ENCODE measurements at places on chromosomes 5 and 9.

DNA sequence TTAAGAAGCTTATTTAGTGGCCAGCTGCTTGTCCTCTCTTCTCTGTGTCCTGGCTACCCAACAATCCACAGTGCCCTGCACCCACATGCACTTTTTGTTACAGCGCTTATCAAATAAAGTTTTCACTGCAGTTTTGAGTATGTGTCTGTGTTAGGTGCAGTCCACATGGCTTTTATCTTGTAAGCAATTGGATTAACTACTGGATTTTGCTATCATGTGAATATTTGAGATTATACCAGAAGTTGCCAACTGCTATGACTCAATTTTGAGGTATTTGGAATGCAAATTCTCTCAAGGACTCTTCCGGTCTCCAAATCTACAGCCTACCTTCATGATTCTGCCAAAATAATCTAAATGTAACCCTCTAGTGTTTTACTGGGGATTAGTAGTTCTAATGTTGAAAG, 690.2 kb downstream of the NR2F1-AS1 start:
- no peak for DNase-seq

DNA sequence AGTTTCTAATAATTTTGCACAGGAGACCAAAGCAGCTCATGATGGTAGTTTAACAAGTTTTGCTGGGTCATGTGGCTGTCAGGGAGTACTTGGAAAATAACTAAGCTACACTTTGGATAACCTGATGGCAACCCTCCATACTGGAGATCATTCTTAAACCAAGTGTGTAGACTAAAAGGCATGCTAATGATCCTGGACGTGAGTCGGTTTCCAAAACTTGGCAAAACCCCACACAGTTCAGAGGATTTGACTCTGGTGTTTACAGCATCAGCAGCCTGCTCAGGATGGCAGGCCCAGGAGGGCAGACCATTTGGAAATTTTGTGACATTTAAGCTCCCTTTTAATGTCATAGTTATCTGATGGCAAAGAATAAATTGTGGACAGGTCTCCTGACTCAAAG, 196.5 kb upstream of the EFNA5 start:
- DNase-seq: no peak

GRCh38 chr5:107331312-107331711, 339.4 kb downstream of the EFNA5 start:
- no peak for DNase-seq

- DNase-seq: no peak
Observed at GRCh38 chr5:25850581-25850980, 1187.8 kb downstream of the CDH9 start.

DNA sequence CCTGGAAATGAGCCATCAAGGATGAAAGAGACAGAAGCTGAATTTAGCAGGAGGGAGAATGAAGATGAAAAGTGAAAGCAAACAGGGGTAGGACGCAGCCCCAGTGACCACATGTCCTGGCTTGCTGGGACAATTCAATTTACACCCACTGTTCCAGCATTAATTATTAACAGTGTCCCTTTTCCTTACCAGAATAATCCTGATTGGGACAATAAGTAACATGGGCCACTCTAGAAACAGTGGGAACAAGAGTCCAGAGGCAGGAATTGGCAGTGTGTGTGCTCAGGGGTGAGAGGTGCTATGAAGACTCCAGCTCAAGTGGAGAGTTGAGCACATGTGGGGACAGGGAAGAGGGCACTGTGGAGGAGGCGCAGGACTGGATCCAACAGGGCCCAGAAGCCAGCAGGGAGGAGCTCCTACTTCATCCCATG, 147.1 kb downstream of the C5orf15 start:
- no peak for DNase-seq

DNA sequence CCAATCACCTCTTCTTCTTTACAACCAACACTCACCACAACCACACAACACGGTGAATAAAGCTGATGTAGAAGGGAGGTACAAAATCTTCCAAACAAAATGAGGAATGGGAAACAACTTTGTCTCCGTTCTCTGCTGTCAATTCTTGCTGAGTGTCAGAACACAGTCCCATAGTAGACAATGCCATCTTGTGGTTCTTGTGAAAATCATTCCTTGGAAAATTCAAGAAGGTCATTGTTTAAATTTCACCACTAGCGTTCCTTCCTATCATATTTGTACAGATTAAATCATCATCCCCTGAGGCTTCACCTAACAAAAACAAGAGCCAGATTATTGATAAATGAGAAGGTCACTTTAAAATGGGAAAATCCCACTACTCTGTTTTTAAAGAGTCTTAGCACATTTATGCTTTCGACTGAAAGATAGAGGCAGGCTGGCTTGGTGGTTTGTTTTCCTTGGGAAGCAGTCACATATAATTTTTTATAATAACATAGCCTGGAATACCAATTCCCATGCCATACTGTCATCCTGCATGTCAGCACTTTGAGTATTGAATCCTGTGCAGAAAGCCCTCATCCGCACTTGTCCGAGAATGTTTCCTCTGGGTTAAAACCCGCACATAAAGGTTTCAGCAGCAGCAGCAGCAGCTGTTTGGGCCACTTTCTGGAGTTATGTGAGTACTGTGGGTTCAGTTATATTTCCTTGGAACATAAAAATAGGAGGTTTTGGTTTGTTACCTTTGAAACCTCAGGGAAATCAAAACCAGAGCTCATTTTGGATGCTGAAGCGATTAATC, 395.0 kb upstream of the SMARCA2 start:
- DNase-seq: no peak

- DNase-seq: peak; percentile 58
Observed at GRCh38 chr5:108655750-108656450, 91.8 kb upstream of the FER start.

DNA sequence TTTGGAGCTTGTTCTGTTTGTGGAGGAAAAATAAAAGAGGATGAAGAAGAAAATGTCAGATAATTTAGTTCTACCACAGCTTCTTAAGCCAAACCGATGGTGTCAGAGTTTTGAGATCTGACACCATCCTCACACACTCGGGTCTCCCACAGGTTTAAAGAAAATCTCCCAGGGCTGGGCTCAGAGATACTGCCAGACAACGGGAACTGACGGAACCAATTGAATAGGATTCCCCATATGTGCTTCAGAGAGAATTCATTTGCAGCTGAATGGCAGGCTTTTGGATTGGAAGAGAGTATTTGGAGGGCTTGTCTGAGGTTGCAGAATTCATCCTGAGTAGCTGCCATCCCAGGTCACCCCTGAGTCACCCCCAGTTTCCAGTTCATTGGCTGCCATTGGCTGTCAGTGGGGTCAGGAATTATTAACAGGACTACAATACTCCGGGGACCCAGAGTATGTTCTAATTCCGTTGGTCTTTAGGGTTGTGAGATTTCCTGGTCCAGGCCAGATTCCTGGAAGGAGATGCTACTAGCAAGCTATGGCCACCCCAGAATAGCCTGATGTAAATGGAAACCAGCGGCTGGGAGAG, 131.3 kb downstream of the PDZD2 start:
- no peak for DNase-seq

GRCh38 chr5:177142098-177142611, 8.6 kb downstream of the NSD1 start:
- DNase-seq: no peak

GRCh38 chr9:98147582-98147981, 28.6 kb upstream of the TRIM14 start:
- no peak for DNase-seq

GRCh38 chr5:159133041-159133741, 33.5 kb upstream of the EBF1 start:
- peak; percentile 78 for DNase-seq

- no peak for DNase-seq
Observed at GRCh38 chr9:97479496-97480159, 21.8 kb upstream of the TMOD1 start.

DNA sequence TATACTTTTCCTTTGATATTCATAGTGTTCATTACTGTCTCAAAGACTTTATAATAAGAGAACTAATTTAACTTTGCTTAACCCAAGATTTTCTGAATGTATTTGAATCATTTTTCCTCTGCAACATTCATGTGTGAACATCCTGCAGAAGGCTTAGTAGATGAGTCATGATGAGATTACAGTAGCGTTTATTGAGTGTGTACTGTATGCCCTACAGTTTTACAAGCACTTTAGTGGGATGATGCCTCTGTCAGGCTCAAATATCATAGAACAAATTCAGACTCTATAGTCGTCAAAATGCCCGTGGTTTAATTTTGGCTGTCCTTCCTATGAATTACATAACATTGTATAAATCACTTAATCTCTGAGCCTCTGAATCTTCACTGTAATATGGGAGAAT, 41.2 kb downstream of the FYB1 start:
- peak; percentile 98 for DNase-seq

DNA sequence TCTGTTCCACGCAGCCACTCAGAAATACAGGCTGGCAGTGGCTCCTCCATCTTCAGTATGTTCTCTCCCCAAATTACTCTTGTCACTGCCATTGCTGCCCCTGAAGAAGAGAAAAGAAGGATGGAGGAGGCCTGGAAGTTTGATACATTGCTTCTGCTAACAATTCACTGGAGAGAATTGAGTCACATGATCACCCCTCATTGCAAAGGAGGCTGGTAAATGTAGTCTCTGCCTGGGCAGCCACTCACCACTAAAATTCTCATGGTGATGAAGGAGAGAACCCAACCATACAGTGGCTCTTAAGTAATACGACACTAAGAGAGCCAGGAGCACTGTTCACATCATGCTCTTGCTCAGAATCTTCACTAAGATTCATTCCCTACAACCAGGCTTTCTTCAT, 112.0 kb downstream of the DOCK8 start:
- DNase-seq: no peak

DNA sequence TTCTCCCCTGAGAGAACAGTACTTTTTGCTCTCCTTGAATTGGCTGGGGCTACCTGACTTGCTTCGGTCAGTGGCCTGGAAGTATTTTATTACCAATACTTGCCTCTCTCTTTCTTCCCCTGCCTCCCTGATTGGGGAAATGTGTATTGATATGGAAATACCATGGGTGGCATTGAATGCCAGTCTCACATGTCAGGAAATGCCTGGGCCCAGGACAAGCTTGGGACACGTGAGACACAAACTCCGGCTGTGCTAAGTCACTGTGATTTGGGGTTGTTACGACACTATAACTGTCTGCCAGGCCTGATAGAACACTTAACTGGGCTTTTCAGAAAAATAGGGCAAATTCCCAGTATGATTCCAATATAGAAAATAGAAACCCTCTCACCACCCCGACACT, 238.3 kb downstream of the GADD45G start:
- DNase-seq: no peak

GRCh38 chr5:171432583-171433351, 13.3 kb downstream of the FGF18 start:
- no peak for DNase-seq

GRCh38 chr5:102036927-102037326, 259.2 kb downstream of the SLCO4C1 start:
- DNase-seq: no peak

DNA sequence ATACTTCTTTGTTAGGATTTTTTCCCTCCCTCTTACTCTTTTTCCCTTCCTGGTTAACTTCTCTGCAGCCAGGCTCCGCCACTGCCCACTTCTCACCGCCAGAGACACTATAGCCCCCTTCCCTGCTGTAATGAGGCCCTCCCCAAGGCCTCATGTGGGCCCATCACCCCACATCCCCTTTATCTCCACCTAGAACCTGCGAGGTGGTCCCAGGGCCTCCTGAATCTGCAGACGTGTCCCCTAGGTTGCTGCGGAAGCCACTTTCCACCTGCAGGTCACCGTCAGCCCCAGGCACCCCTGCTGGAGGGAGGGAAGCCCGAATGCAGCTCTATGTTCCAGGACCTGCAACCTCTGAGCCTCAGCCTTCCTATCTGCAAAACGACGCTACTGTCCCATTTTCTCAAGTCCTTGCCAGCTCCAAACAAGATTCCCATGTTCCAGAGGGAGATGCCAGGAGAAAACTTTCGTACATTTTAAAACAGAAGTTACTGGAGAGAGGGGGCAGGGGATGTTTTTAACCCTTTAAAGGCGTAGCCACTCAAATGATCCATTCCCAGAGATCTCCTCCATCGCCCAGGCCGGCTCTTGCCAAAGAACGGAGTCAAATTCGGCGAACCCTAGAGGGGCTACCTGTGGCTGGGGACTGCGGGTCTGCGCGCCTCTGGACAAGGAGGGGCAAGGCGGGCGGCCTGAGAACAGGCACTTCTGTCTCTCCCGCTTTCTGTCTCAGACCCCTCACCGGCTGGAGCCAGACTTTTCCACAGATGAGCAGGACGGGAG, 929 bp downstream of the SH3PXD2B start:
- no peak for DNase-seq

GRCh38 chr5:132011622-132012343, at the start of gene ACSL6:
ACSL6 (minus strand) TSS chr5:132011658; CDS start chr5:132011553, 105 bp downstream.
- no peak for DNase-seq

- no peak for DNase-seq
Observed at GRCh38 chr9:19431361-19432171, 22.8 kb downstream of the ACER2 start.

DNA sequence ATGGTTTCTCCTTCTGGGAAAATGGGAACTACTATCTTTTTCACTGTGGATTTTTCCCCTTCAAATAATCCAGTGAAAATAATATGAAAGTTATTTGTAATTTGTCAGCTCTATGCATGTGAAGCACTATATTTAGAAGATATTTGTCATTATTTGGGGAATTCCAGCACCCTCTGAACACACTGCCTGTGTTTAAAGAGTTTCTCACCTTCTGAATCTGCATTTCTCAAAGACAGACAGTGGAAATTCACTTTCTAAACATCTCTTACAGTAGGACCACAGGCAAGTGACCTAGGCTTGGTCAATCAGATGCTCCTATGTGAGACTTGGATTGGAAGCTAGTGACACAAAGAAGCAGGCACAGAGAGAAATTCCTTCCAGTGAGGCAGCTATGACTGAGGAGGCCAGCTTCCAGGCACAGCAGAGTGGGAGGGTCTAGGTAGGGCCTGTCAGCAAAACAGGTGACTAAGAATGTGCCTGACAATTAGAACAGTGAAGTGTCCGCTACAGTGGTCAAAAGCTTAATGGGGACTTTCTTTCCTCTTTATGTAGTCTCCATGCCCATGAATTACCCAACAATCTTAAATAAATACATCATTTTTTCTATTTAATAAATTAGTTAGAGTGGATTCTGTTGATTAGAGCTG, 167.2 kb downstream of the HMHB1 start:
- no peak for DNase-seq

GRCh38 chr9:108087781-108088180, 598.2 kb upstream of the KLF4 start:
- DNase-seq: no peak

- no peak for DNase-seq
Observed at GRCh38 chr5:16028708-16029107, 150.9 kb downstream of the MARCHF11 start.

- DNase-seq: no peak
Observed at GRCh38 chr9:70409800-70410199, 4.7 kb downstream of the KLF9 start.

- DNase-seq: no peak
Observed at GRCh38 chr5:76718381-76718832, 2.5 kb downstream of the F2R start.
